ENCODE measurements at places on chromosomes 4 and X.
A peak's percentile ranks its signal among the peaks of the same experiment; 100 is the strongest.

- DNase-seq: no peak
Observed at GRCh38 chr4:61044837-61045236, 155.3 kb upstream of the ADGRL3 start.

DNA sequence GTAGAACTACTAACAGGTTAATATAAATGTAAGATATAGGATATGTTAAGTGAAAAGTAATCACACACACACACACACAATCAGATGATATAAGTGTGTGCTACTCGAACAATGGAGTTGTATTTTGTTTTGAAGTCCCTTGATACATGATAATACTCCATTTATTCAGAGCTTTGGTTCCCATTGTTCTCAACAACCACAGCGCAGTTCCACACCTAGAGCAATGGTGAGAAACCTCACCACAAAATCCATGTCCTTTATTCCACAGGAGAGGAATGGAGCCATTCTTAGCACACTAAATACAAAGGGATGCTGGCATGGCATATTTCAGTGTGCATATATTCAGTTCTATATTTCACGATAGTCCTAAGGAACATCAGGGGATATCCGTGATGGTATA lies 139.2 kb downstream of the PPP3CA start:
- DNase-seq: no peak

GRCh38 chr4:154152546-154152945 lies 339.1 kb downstream of the DCHS2 start:
- no peak for DNase-seq

- DNase-seq: no peak
Observed at GRCh38 chr4:25722964-25723363, 67.3 kb downstream of the SLC34A2 start.

DNA sequence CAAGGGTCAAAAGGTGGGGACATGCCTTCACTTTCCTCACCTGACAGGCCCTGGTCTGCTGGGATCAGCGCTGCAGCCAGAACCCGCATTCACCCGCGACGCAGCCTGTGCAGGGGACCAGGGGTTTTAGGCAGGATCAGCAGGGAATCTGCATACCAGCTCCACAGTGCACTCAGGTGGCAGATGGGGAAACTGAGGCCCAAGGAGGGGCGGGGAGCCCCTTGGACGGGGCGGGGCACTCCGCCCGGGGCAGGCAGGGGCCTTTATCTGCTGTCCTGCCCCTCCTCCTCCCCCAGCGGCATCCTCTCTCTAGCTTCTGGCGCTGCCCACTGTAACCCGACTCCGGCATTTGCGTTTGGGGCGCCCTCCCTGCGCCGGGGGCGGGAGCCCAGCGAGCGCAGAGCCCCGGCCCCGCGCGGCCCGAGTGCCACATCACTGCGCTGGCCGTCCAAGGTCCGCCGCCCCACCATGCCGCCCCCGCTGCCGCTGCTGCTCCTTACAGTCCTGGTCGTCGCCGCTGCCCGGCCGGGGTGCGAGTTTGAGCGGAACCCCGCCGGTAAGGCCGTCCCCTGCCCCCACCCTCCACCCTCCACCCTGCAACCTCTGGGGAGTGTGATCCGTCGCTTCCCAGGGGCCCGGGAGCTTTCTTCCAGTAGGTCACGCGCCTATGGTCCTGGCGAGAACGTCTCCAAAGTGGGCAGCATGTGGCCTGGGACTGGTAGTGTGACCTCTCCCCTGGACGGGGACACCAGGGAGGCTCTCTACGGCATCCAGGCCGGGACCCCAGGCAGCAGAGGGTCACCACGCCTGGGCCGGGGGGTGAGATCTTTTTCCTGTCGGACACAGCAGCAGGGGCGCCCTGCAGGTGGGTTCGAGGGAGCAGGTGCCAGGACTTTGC lies at the start of gene CPZ:
TSS of gene CPZ (plus strand) at position 400 of the 898 bp plus-strand sequence. CDS start at position 469, 69 bp downstream.
- no peak for DNase-seq

DNA sequence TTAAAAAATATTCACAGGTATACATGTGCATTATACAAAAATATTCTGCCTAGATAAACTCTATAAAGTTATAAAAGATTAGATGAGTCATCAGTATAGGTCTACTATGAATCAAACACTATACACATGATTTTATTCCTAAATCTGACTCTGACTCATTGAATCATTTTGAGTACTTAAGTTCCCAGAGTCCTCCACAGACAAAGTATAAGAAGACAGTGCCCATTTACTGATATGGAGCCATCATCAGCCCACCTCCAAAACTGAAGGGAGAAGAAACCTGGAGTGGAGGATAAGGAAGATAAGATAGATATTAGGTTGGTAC lies 28.7 kb upstream of the ANTXR2 start:
- no peak for DNase-seq

- no peak for DNase-seq
Observed at GRCh38 chr4:47493238-47494123, 8.4 kb downstream of the ATP10D start.

- no peak for DNase-seq
Observed at GRCh38 chr4:32010221-32010620, 1290.1 kb downstream of the PCDH7 start.

- DNase-seq: no peak
Observed at GRCh38 chrX:153651540-153652079, 4.6 kb downstream of the DUSP9 start.

GRCh38 chr4:14856062-14856933 lies 146.0 kb upstream of the CPEB2 start:
- DNase-seq: peak; percentile 59

GRCh38 chrX:24961809-24962208 lies 54.0 kb downstream of the ARX start:
- no peak for DNase-seq

DNA sequence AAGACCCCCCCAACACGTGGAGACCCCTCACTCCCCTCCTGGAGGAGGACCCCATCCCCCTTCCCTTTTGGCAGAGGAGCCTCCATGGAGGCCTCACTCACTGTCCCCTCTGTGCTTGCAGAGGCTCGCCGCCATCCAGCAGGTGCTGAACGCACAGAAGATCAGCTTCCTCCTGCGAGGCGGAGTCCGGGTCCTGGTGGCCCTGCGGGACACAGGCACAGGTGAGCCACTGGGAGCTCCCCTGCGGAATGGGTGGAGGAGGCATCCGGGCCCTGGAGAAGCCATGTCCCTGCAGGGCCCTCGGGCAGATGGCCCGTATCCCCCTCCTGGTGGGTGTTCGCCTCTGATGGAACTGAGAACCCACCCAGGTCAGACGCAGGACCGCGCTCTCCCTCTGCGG lies 206.5 kb downstream of the AFAP1 start:
- DNase-seq: no peak

All from stimulated activated CD4-positive, alpha-beta T cell treated with anti-CD3 and anti-CD28 coated beads, Interleukin-2, amount 100 ng/mL, for 24 hours (primary cell).